ENCODE measurements at places on chromosomes 2 and 18. TPM values are rescaled to one million over a fixed set of nuclear protein-coding genes. Genes with fewer than 3 reads are reported as not detected.

The FOXI3 gene
- not detected for total RNA-seq

The TLX2 gene
- not detected for total RNA-seq

The KLHL29 gene
- 41.0 TPM for total RNA-seq

The FHOD3 gene
- 20.8 TPM for total RNA-seq

The LIMS2 gene
- 111 TPM for total RNA-seq

The LRRC30 gene
- not detected for total RNA-seq
